ENCODE measurements at places on chromosomes 2 and 18.

GRCh38 chr2:85732467-85733120 lies 21.2 kb upstream of the ATOH8 start:
- DNase-seq: no peak

- no peak for DNase-seq
These were observed 24.7 kb downstream of the ST8SIA5 start for GRCh38 chr18:46732201-46732600.

DNA sequence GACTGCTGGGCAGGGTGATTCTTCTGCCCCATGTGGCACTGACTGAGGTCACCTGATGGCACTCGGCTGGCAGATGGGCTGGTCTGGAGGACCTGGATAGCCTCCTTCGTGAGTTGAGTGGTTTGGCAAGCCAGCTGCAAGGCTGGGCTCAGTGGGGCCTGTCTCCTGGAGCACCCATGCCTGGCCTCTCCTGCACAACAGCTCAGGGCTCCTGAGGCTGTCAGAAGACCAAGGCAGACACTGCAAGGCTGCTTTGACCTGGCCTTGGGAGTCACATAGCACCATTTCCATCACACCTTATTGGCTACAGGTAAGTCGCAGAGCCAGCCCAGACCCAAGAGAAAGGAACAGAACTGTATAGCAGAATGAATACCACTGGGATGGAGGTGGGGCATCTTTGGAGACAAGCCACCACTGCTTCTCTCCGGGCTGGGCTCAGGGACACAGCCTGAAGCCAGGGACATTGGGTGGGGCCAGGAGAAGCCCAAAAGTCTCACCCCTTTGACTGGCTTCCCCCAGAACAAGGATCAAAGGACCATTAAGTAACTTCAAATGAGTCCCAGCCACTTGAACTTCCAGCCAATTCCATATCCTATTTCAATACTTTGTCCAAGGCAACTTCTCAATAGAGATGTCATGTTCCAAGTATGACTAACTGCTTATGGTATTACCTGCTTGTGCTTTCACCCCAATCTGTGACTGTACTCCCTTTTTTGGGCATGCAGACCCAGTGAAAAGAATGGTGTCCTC lies 156.3 kb downstream of the CABLES1 start:
- no peak for DNase-seq

GRCh38 chr2:68172990-68173700 lies 15.5 kb downstream of the PNO1 start:
- no peak for DNase-seq

DNA sequence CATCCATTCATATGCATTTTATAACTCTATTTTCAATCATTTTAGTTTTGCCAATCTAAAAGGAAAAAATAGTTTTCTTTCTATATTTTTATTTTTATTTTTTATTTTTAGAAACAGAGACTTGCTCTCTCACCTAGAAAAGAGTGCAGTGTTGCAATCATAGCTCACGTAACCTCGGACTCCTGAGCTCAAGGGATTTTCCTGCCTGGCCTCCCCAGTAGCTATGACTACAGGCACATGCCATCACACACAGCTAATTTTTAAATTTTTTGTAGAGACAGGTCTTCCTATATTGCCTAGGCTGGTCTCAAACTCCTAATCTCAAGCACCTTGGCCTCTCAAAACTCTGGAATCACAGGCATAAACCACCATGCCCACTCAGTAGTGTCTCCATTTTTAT lies 125.5 kb upstream of the XIRP2 start:
- no peak for DNase-seq

DNA sequence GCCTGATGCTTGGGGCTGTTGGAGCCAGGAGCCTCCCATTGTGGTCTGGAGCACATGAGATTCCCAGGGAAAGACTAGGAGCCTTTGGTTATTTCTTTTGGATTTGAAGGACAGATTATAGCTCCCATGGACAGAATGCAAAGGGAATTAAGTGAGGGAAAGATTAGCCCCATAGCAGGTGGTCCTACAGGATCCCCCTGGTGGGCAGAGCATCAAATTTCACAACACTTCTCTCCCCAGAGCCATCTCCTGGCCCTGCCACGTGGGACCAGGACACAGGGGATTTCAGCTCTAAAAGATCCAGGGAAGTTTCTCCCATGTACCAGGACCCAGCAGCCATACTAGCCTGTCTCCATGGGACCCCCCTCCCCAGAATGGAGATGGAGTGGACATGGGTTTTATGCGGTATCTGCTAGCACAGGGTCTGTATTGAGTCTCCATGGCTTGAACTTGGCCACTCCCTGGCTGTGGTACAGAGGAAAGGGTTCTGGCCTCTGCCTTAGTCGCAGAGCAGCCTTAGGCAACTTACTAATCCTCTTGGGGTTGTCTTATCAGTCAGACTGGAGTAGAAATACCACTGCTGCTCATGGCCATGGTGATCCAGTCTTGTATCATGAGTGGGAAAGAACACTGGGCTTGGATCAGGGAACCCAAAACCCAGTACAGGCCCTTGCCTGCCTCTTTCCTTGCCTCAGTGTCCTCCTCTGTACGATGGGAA lies 6.8 kb upstream of the PLB1 start:
- DNase-seq: no peak

DNA sequence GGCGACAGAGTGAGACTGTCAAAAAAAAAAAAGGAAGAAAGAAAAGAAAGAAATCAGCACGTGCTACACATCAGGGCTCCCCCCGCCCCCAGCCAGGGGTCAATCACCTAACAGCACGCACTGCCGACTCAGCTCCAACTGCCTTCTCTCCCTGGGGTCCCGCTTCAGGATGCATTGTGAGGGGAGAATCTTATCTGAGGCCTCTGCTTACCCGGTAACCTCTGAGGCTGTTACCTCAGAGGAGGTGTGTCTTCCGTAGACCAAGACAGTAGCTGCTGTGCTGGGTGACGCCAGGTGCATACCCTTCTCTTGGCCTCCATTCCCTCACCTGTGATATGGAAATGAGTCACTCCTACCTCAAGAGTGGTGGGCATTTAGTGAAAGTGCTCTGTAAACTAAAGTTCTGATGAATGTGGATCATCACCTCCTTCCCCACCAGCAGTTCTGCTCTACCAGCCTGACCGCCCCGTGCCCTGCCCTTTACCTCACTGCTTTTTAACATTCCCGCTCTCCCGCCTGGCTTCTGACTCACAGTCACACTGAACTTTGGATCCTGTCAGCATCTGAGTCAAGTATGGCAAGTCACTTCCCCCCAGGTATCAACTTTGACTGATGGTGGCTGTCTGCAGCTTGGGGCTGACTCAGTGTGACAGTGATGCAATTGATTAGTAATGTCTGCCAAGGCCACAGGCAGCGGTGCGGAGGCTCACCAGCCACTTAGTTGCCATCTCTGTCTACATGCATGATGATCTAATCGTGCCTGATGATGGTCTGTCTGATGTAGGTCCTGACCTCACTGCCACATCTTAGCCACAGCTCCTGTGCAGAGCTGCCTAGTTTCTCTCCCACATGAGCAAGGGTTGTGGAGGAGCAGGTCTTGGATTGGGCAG lies 20.1 kb downstream of the ARID5A start:
- peak; percentile 74 for DNase-seq

DNA sequence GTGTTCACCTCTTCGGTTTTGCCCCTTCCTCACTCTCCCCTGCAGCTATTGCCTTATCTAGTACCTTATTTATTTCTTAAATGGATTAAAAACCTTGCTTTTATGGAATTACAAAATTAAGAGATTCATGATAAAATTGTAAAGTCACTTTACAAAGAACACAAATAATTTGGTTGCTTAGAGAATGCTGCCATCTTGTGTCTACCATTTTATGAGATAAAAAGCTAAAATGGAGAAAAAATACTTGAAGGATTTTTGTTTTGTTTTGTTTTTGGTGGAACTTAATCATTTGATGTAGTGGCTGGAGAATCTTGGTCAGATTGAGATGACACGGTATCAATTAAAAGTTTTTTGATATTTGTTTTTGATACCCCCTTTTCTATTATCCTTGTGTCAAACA lies 69.6 kb downstream of the R3HDM1 start:
- no peak for DNase-seq

- no peak for DNase-seq
These were observed 19.6 kb upstream of the SEH1L start for GRCh38 chr18:12928206-12928605.

DNA sequence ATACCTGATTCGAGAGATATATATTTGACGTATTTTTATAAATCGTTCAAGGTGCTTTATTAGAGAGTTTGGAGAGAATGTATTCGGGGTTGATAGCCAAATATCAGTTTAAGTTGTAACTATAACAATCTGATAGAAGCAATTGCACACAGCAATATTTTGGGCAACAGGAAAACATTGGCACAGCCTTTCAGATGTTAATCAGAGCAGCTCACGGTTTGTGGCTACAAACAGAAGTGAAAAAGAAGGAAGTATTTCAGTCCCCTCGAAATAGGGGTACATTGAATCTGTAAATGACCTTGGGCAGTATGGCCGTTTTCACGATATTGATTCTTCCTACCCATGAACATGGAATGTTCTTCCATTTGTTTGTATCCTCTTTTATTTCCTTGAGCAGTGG lies 20.6 kb downstream of the SERPINB10 start:
- DNase-seq: no peak

DNA sequence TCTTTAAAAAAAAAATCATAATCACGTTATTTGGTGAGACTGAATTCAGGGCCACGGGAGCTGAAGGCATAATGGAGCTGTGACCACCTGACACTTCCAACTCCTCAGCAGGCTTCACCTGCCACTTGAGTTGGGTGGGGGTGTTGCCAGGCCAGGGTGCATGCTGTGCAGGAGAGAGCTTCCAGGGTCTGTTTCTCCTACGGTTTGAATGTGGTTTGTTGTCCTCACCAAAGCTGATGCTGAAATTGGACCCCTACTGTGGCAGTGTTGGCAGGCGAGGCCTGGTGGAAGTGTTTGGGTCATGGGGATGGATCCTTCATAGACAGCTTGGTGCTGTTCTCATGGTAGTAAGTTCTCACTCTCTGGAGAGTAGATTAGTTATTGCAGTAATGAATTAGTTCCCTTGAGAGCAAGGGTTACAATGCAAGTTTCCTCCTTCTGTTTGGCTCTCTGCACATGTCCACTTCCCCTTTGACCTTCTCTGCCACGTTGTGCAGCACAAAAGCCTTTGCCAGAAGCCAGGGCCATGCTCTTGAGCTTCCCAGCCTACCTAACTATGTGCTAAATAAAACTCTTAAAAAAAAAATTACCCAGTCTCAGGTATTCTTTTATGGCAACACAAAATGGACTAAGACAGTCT lies 38.3 kb upstream of the ANKRD44 start:
- DNase-seq: no peak

GRCh38 chr2:206381881-206382280 lies 61.5 kb upstream of the ADAM23 start:
- DNase-seq: no peak

DNA sequence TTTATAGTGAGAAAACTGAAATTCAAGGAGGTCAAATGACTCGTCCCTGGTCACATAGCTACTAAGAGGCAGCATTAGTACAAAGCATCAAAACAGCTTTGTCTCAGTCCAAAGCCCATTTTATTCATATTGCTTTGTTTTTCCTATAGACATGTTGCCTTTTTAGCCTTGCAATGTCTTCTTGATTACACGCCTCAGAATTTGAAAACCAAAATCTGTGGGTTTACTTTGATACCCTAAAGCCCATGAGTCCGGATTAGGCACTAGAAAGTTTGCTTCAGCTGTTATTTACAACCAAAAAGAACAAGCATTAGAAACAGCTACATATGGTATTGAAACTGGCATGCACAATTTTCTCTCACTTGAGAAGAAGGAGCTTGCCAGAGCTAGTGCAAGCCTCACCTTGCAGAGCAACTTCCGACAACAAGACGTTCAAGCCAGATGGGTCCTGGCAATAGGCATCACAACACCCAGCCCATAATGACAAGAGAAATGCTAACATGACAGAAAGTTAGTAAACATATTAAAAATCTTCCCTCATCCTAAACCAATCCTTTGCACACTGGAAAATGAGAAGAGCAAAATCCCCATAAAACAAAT lies 276.8 kb downstream of the RIT2 start:
- no peak for DNase-seq

- no peak for DNase-seq
These were observed 64.2 kb upstream of the TMEM17 start for GRCh38 chr2:62569907-62570841.

DNA sequence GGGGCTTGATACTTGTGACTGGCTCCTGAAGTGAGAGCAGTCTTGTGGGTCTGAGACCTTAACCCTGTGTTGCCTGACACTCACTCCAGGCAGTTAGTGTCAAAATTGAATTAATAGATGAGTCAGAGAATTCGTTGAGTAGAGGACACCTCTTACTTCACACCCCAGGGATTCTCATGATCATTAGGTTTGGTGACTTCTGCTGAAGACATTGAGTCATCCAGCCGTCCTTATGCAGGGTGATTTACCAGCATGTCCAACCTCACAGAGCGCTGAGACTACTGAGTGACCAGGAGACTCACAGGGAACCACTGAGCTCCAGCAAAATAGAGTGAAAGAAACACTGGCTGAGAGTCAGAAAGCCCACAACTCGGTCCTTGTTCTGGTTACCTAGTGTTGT lies 36.0 kb upstream of the EVA1A start:
- DNase-seq: no peak

GRCh38 chr2:187091664-187092063 lies 242.7 kb upstream of the ZSWIM2 start:
- no peak for DNase-seq

GRCh38 chr2:219644801-219645480 lies 17.5 kb downstream of the SLC4A3 start:
- DNase-seq: no peak

DNA sequence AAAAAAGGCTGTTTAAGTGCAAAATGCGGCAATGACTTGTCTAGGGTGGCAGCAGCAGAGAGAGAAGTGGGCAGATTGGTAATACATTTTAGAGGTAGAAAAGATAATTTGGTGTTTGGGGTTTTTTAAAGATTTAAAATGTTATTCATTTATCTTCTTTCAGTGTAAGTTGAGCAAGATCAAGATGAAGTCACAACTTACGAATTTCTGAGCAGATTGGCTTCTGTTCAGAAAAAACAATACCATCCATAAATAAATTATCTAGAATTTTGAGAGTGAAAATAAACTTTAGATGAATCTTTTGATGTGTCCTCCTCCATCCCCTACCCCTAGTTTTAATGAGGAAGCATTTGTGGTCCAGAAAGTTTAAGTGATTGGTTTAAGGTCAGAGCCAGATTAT lies 47.9 kb upstream of the FAM171B start:
- no peak for DNase-seq

DNA sequence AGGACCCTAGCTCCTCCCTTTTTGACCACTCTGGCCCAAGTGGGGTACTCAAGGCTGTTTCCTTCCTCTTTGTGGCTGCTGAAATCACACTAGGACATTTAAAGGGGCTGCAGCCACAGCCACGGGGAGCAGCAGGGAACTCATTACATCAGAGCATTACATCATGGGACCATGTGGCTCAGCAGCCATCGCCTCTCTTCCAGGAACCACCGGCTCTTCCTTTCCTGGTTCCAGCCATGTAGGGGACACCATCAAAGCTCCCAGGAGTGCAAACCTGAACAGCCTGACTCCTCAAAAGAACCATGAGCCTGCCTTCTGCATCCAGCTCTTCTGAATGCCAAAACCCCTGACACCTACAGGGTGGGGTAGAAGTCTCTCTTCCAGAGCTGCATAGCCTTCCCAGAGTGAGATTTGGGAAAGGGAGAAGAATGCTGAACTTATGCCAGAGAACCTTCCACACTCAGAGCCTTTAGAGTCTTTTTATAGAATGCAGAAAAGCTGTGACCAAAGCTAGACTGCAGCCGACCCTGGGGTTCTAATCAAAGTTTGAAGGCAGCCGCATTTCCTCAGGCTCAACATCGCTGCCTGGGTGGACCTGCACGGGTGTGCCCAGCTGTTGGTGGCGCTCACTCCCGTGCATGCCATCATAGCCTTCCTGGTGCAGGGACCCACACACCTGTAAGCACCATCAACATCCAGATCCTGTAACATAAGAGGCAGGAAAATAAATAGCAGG lies 121.7 kb downstream of the KLHL29 start:
- DNase-seq: no peak

Measured in stimulated activated CD4-positive, alpha-beta T cell treated with anti-CD3 and anti-CD28 coated beads, Interleukin-15, amount 100 ng/mL, for 24 hours (primary cell).